Mucosa of descending colon (tissue), 3 donors: ENCODE measurements at places on chromosomes 6 and 20.

GRCh38 chr6:144141470-144141869 is 8.8 kb upstream of the STX11 start:
- no peak for DNase-seq

- DNase-seq = peak; percentile 66
Observed at GRCh38 chr6:35024551-35025054, 116.5 kb downstream of the TCP11 start.

- DNase-seq = no peak
Observed at GRCh38 chr20:19990850-19991249, 26.3 kb upstream of the NAA20 start.

GRCh38 chr6:81565071-81565470 is 187.4 kb downstream of the TENT5A start:
- DNase-seq = no peak

GRCh38 chr6:35451354-35452182 is 570 bp upstream of the FANCE start:
- no peak for DNase-seq

DNA sequence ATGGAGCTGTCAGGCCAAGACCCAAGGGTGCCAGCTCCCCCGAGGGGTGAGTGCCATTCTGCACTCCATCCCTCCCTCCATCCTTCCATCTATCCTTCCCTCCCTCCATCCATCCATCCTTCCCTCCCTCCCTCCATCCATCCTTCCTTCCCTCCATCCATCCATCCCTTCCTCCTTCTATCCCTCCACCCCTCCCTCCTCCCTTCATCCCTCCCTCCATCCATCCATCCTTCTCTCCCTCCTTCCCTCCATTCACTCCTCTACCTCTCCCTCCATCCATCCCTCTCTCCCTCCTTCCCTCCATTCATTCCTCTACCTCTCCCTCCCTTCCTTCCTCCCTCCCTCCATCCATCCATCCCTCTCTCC is 41.3 kb upstream of the MRGBP start:
- no peak for DNase-seq

DNA sequence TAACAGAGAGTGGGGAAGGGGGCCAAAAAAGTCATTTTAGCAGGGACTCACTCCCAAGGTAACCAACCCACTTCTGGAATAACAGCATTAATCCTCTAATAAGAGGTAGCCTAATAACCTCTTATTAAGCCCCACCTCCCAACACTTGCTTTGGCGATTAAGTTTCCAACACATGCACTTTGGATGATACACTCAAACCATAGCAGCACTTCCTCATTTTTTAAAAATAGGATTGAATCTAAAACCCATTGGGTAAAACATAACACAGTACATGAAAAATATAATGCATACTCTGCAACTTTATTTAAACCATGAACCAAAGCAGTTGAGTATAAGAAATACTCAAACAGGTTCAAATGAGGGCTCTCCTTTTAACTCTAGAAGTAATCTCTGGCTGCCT is 318.3 kb downstream of the HACE1 start:
- no peak for DNase-seq

- DNase-seq = no peak
Observed at GRCh38 chr6:146878168-146878951, 279.6 kb downstream of the ADGB start.

GRCh38 chr20:50032955-50033666 is 50.3 kb downstream of the SNAI1 start:
- DNase-seq = no peak

- DNase-seq = no peak
Observed at GRCh38 chr6:1473166-1473565, 83.8 kb downstream of the FOXF2 start.

GRCh38 chr6:144104488-144104887 is 9.1 kb upstream of the SF3B5 start:
- DNase-seq = no peak

- DNase-seq = no peak
Observed at GRCh38 chr20:1707588-1708449, 50.2 kb upstream of the SIRPG start.

DNA sequence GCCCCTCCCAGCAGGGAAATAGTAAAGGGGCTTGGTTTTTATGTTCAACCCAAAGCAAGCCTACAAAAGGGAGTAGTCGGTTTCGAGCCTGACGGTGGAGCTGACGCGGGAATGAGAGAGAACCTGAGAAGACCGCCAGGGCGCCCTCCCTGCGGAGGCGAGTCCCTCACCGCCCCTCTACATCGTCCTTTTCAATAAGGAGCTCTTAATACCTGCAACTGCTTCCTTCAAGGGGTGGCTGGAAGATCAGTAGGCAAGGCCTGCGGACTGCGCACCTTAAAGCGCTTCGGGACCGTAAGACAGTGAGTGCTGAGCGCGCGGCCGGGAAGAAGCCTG is 709 bp upstream of the ZNF76 start:
- no peak for DNase-seq

GRCh38 chr6:40804905-40805304 is 217.7 kb upstream of the LRFN2 start:
- DNase-seq = no peak

- DNase-seq = no peak
Observed at GRCh38 chr6:135030532-135031178, 24.0 kb downstream of the HBS1L start.

DNA sequence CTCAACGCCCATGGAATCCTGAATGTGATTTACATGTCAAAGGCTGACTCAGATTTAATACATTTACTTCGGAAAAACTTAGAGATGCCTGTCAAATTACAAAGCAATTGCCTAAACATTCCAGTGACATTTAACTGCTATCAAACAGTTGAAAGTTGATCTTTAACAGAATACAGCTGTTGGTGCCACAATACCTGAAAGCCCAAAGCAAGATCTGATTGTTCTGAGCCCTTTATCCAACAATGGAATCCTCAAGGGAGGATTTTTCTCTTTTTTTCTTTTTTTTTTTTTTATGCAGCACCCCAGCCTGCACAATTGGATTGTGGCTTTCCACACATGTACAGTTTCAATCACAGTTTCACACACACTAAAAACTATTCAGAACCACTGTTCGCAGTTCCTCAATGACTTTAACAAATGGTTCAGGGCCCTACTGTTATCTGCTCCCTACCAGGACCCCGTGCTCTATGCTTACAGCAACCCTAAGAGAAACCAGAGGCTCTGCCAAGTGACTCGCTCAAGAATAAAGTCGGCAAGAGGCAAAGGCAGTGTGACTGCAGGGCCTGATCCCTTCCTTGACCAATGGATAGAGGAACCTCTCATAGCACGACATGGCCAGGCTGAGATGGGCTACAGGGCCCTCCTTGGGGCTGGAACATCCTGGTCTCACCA is 33.3 kb downstream of the EPB41L2 start:
- DNase-seq = no peak

GRCh38 chr6:7161845-7162244 is 54.1 kb downstream of the RREB1 start:
- DNase-seq = no peak

DNA sequence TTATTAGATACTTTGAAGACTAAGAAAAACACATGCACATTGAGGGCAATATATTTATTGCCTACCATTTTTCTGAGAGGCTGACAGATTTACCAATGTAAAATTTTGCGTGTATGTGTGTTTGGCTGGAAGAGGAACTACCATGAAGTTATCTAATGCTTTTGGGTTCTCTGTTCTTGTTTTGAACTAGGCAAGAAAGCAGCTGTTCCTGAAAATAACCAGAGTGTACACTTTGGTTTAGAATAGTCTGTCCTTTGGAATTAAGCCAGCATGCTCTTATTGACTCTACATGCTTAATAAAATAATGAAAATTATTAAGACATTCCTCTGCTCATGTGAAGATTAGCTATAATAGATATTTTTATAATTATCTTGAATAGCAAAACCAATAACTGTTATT is 129.2 kb downstream of the MYB start:
- DNase-seq = no peak

GRCh38 chr6:71199736-71200135 is 88.9 kb upstream of the OGFRL1 start:
- DNase-seq = no peak

DNA sequence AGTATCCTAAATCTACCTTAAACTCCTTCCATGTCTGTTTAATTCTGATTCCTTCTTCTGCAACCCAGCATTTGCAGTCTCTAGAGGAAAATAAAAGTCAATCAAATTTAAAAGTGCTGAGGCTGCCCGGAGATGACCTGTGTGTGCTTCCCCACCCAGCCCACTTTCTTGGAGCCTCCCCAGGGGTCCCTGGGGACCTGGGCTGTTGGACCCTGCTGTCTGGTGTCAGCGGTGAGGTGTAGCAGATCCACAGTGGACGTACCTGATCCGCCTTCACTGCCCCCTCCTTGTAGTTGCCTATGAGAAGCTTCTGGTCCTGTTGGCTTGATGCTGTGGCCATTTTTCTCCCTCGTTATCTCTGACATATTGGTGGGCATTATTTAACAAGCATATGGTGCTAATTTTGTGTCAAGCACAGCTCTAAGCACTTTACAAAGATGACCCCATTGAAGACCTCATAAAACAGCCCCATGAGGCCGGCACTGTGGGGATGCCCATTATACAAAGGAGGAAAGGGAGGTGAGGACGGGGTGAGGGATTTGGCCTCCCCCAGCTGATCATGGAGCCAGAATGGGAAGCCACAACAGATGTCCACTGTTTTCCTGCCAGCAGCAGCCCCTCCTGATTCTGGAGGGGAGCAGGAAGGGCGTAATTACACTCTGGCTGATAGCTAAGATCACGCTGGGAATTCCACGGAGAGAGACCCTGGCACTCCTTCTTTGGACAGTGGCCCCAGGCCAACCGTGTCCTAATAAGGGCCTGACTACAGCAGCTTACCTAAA is 628.2 kb downstream of the CDH26 start:
- DNase-seq = no peak

DNA sequence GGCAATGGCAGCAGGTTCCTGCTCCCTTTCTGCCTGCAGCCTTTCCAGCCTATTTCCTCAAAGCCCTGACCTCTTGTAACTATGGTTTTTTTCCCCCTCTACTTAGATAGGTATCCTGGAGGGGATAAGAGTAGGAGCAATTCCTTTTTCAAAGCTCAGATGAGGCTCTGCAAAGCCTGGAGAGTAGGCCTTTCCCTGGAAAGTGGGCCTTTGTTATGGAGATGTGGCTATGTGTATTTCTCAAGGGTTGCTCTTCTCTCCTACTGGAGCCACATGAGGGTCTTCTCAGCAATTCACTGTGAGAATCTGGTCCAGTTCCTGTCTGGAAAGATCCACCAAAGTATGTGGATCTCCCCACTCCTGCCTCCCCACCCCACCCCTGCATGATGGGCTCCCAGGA is 96.0 kb downstream of the DTD1 start:
- DNase-seq = no peak

GRCh38 chr20:49762940-49763766 is 49.5 kb upstream of the B4GALT5 start:
- no peak for DNase-seq

GRCh38 chr20:44221368-44221954 is 10.9 kb upstream of the OSER1 start:
- no peak for DNase-seq

- no peak for DNase-seq
Observed at GRCh38 chr20:46631874-46632446, 19.3 kb downstream of the SLC13A3 start.

- DNase-seq = peak; percentile 76
Observed at GRCh38 chr6:6820641-6821238, 232.2 kb downstream of the LY86 start.

- DNase-seq = no peak
Observed at GRCh38 chr6:134437376-134437775, 119.5 kb upstream of the SGK1 start.

DNA sequence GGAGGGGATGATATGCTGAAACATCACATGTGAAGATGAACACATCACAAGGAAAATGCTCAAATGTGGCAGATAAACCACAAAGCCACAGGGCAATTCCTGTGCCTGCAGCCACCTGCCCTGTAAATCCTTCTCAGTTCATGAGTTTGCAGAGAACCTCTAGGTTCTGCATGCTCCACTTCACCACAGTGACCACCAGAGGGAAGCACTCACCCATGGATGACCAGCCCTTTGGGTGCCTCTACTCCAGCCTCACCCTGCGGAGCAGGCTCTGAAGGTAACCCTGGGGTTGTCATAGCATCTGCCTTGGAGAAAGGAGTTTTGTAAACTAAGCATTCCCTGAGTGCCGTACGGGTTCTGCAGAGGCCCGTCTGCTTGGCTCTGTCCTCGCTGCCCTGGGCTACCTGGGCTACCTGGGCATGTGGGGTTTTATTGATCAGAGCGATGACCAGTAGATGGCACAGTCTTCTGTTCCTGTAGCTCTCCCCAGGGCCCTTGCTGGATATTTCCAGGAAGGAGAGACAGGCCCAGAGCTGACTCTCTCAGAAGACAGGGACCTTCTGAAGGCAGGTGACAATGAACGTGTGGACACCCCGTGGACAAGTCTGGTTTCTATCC is 31.7 kb upstream of the CST1 start:
- no peak for DNase-seq

DNA sequence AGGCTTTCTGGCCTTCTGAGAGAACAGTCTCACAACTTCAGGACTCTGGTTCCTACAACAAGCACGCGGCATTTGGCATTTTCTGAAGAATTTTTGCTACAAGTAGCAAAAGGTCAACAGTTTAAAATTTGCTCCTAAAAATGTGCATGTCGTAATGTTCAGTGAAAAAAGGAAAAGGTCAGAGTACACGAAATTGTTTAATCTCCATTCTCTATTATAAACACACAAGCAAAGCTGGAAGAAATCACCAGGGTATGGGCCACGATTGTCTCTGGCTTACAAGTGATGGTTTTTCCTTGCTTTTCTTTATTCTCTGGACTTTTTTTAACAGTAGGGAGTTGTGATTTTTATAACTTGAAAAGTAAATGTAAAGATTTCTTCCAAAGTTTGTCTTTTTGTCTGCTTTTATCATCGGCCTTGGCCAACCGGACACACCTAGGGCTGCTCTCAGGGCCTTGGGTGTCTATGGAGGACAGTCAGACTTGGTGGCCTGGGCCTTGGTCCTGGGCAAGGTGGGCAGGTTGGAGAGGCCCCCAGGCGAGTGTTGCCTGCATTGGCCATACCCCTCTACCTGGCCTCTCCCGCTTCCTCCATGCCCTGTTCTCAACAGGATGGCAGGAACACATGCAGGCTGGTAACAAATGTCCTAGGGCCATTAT is 32.4 kb downstream of the PLEKHG1 start:
- DNase-seq = no peak

DNA sequence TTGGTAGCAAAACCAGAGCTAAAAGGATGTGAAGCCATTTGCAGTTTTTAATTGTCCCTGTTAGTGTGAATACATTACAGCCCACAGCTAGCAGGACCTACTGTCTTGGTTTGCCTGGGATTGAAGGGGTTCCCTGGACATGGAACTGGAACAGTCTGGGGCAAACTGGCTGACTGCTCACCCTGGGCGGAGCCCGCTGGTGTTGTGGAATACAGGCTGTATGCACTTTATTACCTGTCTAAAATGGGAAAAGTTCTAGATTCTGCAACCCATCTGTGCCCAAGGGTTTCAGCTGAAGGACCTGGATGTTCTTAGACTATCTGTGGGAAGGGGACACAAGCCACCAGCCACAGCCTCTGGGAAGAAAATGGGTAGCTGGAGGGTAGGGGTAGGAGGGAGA is 12.2 kb upstream of the CDKN1A start:
- DNase-seq = no peak

GRCh38 chr6:163414946-163415619 is 565 bp downstream of the QKI start:
- peak; percentile 41 for DNase-seq

GRCh38 chr20:16966276-16966880 is 218.2 kb downstream of the OTOR start:
- no peak for DNase-seq
